ENCODE measurements at places on chromosomes 13 and 19.

DNA sequence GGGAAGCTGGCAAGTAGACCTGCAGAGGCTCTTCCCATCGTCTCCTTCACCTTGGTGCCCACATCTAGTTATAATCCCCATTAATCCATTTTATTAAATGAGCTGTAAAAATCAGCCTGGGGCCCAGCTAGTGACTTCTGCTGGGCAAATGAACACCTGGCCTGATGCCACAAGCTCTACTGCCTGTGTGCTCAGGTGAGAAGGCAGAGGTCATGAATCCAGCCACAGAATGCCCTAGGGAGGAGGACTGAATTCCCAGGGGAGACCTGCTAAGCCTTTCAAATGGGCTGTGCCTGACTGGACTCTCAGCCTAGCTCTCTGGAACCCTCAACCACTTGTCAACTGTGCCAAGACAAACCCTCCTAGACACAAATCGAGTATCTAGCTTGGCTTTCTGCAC, 74.0 kb downstream of the PDS5B start:
- DNase-seq = no peak

DNA sequence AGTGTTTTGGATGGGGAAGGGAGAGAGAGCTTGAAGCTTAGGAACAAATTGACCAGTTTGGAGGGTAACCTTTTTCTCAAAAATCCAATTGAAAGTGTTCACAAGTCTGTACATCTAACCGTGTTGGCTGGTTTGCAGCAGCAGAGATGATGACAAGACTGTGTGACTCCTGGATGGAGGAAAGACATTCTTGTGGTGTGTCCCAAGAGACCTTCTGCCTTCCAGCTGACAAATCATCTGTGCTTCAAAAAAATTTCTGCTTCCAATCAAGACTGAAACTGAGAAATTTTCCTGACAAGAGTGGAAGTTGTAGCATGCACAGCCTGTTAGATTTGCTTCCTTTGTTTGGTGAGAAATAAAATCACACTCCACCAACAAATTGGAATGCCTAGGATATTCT, 56.2 kb downstream of the LACC1 start:
- no peak for DNase-seq

DNA sequence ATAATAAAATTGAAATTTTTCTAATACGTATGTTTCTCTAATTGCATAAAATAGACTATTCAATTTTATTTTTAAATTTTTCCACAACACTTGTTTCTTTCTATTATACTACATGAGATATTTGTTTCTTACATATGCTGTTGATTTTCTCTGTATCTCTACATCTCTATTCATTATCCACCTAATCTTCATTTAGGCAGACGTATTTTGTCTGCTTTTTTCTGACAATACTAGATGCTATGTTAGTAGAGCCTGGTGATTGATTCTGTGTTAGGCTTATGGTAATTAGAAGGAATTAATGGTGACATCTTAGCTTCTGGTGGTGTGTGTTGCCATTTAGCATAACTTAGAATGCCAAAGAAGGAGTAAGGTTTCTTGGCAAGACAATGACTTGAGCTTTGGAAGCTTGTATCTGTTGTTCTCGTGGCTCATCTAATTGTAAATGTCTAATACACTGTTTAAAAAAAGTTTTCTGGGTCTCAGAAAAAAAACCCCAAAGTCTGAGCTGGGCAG, 1610.7 kb upstream of the PCDH20 start:
- no peak for DNase-seq

DNA sequence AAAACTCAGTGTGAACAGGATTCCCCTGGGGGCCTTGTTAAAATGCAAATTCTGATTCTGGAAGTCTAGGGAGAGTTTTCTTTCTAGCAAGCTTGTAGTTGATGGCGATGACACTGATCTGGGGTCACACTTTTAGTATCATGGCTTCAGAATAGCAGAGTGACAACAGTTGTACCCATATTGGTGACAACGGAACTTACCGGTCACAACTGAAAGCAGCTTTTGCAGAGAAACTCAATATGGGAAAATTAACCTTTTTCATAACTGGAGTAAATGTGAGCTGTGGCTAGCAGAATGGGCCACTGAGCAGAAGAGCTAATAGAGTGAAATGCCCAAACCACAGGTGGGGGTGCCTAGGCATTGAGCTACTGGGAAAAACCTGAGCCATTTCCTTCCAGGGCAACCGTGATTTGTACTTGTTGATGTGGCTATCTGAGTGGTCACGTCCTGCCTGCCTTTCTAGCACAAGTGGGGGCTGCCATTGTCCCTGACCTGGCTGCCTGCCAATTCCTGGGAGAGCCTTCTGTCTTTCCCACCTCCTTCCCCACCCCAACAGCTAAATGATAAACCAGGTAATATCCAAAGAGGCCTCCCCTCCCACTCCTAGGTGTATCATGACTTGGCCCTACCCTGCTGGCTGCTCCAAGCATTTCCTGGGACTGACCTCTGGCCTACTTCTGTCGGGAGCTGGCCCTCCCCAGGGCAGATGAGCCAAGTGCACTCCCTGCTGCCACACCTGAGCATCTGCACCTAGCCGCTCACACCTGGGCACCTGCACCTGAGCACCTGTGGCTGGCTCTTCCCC, 1.7 kb upstream of the SLC10A2 start:
- no peak for DNase-seq

- peak; percentile 85 for DNase-seq
Measured at GRCh38 chr19:54179921-54180461, 7.0 kb upstream of the TMC4 start.

DNA sequence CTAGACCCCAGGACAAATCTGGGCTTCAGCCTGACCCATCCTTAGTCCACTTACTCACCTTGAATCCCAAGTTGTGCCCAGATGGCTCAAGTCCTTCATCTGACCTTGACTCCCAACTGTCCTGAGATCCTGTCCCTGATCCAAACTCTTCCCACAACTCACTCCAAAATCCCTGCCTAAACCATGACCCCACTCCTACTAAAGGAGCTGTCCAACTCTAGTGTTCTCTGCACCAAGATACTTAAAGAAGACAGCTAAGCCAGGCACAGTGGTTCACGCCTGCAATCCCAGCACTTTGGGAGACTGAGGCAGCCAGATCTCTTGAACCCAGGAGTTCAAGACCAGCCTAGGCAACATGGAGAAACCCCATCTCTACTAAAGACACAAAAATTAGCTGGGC, 8.5 kb downstream of the POU2F2 start:
- DNase-seq = no peak

DNA sequence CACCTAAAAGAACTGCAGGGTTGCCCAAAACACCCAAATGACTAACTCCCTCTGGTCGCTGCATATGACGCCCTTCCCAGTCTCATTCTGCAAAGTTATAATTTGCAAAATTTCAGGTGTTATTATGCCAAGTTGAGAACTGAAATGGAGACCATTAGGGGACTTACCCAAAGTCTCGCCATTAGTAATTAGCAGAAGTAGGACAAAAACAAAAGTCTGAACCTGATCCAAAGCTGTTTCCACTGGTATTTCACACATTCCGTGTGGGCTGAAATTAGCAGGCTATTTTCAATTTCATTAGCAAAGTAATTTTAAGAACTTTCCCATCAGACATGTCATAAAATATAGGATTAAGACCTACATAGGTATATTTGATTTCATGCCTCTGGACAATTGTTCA, 6.8 kb downstream of the RUBCNL start:
- no peak for DNase-seq

- no peak for DNase-seq
Measured at GRCh38 chr19:43532571-43532961, 422 bp upstream of the ZNF575 start.
